ENCODE measurements at places on chromosomes 7 and 10.

- no peak for DNase-seq
Observed at GRCh38 chr7:124366118-124366517, 333.3 kb upstream of the TMEM229A start.

DNA sequence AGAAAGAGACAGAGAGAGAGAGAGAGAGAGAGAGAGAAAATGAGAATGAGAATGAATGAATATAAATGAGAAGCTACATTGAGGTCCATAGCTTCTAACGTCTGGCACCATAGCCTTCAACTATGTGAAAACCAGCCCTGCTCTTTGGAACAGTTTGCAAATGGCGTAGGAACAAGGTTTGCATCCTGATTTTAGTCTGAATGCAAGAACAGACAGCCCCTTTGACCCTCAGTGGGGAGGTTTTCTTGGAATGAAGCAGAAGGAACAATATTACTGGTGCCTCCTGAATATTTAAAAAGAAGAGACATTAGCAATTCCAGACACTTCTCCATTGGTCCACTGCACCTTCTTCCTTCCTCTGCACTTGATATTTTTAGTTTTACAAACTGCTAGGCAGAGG lies 23.0 kb downstream of the LHPP start:
- DNase-seq: no peak

DNA sequence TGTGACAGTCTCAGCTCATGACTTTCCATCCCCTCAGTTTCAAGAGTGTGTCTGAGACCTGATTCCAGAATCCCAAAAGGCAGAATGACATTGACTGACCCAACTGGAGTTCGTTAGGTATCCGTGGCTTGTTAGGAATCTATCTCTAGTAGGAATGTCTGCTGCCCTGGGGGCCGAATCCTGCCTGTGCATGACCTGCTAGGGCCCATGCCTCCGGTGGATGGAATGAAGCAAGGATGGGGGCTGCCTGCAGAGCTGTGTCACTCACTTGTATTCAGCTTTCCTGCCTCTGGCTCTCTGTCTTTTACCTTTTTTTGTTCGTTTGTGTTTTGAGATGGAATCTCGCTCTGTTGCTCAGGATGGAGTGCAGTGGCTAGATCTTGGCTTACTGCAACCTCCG lies 129.5 kb downstream of the SDK1 start:
- no peak for DNase-seq

GRCh38 chr7:28687537-28687936 lies 270.6 kb downstream of the TRIL start:
- no peak for DNase-seq

DNA sequence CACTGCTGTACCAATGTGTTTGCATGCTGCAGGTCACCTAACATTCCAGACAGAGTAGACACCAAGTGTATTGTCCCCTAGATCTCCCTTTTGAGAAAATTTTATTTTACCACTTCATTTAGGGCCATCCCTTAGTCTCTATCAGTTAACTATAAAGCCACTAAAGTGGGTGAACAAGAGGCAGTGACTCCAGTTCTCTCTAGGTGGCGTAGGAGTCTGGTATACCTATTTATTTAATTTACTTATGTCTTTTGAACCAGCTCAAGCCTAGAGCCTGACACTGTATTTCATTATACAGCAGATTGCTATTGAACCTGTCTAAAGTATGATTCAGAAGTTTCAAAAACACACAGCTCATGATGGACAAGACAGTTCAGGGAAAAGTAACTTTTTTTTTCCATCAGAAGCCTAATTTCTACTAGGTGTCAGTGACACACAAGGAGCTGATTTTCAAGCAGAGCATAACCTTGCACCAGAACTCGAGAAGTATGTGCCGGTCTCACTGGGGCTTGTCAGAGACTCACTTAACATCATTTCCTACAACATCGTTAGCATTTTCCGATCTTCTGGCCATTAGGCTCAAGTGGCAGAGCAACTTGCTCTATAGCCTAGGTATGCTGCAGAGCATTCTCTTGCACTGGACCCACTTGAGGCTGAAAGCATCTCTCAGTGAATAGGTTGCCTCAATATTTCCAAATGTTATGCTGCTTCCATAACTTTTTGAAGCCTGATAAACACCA lies 175.4 kb downstream of the CDC14C start:
- no peak for DNase-seq

GRCh38 chr7:96203786-96204185 lies 118.1 kb downstream of the SLC25A13 start:
- no peak for DNase-seq

GRCh38 chr7:90404777-90405176 lies 1.5 kb downstream of the CLDN12 start:
- no peak for DNase-seq

GRCh38 chr7:81197266-81197665 lies 278.4 kb upstream of the SEMA3C start:
- DNase-seq: no peak

- DNase-seq: no peak
Observed at GRCh38 chr7:2540641-2541051, 14.7 kb downstream of the BRAT1 start.

DNA sequence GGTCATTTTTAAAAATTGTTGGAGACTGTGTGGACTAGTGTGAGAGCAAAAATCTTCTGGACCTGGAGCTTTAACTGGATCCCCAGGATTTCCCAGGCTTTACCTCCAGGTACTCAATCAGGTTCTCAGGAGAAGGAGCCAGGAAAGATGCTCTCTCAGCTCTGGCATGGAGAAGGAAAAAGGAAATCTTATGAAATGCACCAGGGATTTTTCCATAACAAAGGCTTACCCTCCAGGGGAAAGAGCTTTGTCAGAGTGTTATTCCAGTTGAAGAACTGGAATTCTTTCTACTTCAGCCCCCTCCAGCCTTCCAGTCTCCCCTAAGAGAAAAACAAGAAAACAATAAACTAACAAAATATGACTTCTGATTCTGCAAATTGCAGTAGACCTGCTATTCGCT lies 436.7 kb upstream of the ANKRD30A start:
- no peak for DNase-seq

GRCh38 chr7:73769481-73770001 lies 529 bp downstream of the CLDN3 start:
- no peak for DNase-seq

DNA sequence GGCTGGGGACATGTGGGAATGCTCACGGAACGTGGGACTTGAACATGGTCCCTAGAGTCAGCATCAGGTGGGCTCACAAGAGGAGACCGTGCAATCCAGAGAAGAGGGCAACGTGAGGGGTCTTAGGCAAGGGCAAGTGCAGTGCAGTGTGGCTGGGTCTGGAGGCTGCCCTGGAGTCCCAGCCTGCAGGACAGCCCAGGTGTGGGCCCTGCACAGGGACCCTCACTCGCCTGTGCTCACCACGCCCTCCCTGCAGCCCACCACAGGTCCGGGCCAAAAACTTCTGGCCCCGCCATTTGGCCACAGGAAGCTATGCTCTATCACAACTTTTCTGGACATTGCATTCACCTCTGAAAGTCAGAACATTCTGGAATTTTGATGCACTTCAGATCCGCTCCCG lies 133.5 kb downstream of the PAXIP1 start:
- no peak for DNase-seq

DNA sequence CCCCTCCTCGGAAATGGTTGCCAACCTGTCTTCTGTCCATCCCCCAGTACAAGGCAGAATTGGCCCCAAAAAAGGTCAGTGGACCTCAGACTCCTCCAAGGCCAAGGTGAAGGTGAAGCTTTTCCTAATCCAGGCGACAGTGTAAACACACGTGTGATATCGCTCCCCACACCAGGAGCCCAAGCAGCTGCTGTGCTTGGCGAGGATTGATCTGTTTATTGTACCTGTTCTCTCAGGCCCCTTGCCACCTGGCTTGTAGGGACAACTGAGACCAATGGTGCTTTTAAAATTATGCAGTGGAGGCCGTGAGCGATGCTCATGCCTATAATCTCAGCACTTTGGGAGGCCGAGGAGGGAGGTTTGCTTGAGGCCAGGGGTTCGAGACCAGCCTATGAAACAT lies 66.1 kb upstream of the GTF2IRD1 start:
- DNase-seq: no peak

GRCh38 chr10:57823398-57823797 lies 444.3 kb downstream of the IPMK start:
- DNase-seq: no peak

DNA sequence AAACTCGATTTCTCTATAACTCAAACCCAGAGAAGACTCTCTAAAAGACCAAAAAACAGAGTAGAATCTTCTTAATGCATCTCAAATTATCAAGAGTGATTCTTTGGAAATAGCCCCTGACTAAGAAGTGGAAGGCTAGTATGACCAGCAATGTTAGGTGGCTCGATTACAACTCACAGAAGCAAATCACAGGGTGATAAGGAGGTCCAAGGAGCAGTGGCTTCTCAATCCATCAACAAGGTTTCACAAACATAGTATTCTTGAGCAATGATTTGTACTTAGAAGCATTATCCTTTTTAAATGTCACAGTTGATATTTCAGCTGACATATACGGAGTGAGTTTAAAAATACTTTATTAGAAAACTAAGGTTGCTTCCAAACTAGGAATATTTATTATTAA lies 127.7 kb downstream of the CNOT4 start:
- DNase-seq: no peak

DNA sequence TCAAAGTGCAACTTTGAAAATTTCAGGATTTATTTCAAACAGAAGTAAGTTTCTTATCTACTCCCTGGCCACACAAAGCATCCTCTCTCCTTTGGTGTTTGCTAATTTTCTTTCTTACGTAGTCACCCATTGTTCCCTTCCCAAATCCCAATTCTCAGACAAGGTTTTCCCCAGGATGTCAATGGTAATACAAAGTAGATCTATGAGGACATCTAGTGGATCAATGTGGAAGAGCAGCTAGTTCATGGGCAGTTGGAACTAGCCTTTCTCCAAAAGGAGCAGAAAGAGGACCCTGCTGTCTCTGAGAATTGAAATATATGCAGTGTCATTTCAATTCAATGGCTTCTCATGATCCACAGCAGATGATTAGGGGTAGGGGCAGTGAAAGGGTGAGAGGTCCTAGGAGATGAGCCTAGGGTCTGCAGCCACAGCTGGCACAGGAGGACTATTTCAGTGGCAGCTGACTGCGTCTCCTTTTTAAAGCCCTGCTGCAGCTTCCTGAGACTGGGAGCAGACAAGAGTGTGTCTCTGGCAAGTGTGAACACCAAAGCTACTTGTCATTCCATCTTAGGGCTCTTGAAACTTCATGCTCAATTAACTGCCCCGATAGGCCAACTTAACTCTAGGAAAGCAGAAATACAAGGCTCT lies 632.6 kb downstream of the KCNMA1 start:
- DNase-seq: no peak

GRCh38 chr10:75398692-75399460 lies 2.7 kb downstream of the ZNF503 start:
- DNase-seq: no peak

DNA sequence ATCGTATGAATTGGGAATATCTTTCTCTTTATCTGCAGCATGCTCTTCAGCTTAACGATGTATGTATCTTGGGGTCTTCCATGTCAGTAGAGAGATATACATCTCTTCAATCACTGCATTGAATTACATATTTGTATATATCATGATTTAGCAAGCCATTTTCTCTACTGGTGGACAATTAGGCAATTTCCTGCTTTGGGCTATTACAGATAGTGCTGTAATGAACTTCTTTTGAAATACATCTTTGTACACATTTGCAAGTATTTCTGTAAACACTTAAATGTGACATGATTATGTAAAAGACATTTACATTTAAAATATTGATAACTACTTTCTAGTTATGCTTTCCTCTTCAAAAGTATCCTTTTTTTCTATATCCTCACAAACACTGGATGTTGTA lies 199.0 kb downstream of the PPP1R9A start:
- DNase-seq: no peak

GRCh38 chr10:109587366-109587765 lies 335.9 kb downstream of the XPNPEP1 start:
- DNase-seq: no peak

GRCh38 chr10:11683529-11684320 lies 58.5 kb upstream of the ECHDC3 start:
- DNase-seq: no peak

GRCh38 chr7:130124711-130125110 lies 54.4 kb downstream of the KLHDC10 start:
- no peak for DNase-seq

GRCh38 chr10:77404810-77405209 lies 232.8 kb downstream of the KCNMA1 start:
- DNase-seq: no peak

DNA sequence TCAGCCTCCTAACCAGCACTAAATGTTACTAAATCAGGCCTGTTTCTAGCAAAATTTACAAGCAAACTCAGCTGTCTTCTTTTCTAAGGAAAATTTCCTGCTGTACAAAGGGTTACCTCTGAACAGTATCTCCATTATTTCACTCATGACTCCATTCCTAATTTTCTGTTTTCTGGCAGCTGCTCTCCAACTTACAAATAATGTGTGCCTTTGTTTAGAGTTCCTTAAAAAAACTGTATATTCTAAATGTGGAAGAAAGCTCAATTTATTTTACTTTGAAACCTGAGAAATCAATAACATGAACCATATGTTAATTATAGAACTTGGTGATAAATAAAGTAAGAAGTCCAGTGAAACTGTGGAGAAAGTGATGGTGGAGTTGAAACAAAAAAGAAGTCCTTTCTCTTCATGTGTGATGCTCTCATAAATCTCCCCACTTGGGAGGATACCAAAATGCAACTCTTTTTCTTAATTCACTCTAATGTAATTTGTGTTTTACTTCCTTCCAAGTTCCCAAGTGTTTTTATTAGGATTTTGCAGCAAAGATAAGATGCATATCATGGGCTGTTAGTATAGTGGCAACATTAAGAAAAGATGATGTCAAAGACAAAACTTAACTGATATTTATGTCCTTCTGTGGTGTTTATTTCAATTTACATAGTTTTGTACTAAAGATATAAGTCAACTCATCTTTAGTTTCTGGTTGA lies 74.8 kb downstream of the CDK6 start:
- DNase-seq: no peak

DNA sequence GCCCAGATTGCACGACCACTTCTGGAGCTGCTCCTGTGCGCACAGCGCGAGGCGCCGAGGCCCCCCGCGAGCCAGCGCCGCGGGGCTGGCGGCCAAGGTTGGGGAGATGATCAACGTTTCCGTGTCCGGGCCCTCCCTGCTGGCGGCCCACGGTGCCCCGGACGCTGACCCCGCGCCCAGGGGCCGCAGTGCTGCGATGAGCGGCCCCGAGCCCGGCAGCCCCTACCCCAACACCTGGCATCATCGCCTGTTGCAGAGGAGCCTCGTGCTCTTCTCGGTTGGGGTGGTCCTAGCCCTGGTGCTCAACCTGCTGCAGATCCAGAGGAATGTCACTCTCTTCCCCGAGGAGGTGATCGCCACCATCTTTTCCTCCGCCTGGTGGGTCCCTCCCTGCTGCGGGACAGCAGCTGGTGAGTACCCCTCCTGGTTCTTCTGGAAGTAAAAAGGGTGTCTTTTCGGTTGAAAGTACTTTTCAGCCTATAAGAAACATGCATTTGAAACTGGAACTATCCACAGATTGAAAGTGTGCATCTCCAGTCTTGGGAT lies 683 bp downstream of the INSIG1 start:
- DNase-seq: peak; percentile 23

GRCh38 chr7:34143402-34143801 lies 238.1 kb downstream of the BMPER start:
- no peak for DNase-seq

- DNase-seq: no peak
Observed at GRCh38 chr10:111138544-111138943, 61.7 kb downstream of the ADRA2A start.
